ENCODE measurements at places on chromosomes 2 and 18.

DNA sequence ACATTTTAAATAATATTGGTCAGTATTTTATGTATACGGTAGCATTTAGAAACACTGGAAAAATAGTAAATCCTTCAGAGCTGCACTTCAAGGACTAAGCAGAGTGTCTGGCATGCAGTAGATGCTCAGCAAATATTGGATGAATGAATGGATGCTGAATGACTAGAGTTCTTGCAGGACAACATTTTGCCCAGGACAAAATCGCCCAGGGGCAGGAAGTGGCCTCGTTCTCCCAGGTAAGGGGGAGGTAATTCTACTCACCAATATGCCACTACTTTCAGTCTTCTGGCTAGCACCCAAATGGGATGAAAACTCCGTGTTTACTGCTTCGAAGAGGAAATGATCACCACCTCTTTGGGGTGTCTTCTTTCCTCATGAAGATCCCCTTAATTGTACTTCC is 4.0 kb upstream of the DGUOK start:
- DNase-seq: no peak

DNA sequence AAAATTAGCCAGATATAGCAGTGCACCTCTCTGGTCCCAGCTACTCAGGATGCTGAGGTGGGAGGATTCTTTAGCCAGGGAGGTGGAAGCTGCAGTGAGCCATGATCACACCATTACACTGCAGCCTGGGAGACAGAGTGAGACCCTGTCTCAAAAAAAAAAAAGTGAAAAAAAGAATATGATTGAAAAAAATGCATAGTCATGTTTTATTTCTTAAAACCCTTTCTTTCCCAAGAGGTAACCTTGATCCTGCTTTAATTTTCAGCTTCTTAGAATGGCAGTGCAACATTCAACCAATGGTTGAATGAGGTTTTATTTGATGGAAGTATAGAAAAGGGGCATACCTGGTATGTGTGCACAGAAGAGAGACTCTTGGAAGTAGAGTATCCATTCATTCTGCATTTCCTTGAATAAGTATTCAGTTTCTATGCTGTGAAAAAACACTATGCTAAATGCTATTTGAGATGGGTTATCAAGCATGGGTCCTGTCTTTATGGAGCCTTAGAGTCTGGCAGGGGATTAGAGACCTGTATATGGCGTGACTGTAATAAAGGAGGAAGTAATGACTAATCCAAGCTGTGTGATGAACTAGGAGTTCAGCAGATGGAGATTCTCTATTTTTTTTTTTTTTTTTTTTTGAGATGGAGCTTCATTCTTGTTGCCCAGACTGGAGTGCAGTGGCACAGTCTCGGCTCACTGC is 146.3 kb downstream of the WDSUB1 start:
- no peak for DNase-seq

DNA sequence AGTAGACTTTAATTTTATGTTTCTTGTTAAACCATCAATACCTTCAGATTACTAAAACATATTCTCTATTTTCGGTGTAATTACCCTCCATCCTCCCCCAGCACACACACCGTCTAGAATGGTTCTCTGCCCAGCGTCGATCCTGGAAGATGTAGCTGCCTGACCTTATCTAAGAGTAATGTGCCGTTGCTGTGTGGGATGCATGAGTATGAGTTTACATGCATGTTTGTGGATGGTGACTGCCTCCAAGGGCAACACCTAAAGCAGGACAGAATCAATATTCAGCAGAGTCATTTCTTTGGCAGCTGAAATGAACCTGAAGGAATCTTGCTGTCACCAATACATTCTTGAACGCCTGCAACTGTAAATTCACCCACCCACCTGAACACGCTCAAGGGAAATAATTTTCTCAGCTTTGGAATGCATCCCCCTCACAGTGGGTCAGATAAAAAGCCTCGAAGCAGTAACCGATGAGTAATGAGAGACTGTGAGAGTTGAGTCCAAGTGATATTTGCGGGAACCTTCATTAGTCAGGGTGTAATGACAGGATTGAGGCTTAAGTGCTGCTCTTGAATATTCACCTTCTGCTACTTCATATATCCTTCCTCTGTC is 155.8 kb upstream of the RND3 start:
- peak; percentile 52 for DNase-seq

- no peak for DNase-seq
Measured at GRCh38 chr18:48702346-48703027, 163.7 kb downstream of the CTIF start.

- no peak for DNase-seq
Measured at GRCh38 chr18:49276680-49277079, 183.8 kb downstream of the DYM start.

GRCh38 chr2:179454443-179455171 is 190.0 kb upstream of the SESTD1 start:
- no peak for DNase-seq

DNA sequence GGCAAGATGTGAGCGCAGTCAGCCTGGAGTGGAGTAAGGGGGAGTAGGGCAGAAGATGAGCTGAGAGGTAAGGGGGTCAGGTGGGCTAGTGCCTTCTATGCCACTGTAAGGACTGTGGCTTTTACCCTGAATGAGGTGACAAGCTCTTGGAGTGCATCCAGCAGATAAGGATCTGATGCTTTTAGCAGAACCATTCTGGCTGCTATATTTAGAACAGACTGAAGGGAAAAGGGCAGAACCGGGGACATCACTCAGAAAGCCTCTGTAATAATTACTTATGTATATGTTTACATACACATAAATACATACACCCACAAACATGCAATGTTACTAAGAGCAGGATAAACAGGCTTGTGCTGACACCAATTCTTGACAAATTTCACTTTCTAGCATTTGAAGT is 124.8 kb downstream of the DTNB start:
- DNase-seq: no peak

DNA sequence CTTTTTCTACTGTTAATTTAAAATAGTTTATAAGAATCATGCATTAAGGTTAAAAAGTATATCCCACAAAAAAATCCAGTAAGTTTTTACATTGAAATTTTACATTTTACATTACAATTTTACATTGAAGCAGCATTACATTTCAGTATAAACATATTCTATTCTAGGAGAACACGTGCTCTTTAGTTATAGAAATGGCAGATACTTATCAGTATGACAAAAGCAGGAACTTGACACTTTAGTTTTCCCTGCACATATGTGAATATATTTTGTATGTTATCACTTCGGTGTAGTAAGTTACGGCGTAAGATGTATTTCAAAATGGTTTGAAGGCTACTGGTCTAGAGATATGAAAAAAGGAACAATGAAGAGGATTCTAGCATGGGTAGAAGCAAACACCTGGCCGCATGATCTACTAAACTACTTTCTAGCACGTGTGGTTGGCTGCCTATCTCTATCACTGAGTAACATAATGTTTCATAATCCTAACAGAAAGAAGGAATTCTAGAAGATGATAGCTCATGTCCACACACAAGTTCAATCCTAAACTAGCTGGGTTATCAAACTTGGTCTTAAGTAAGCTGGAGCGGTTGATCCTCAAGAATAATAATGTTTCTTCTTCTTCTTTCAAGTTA is 5.4 kb downstream of the IMMT start:
- no peak for DNase-seq

DNA sequence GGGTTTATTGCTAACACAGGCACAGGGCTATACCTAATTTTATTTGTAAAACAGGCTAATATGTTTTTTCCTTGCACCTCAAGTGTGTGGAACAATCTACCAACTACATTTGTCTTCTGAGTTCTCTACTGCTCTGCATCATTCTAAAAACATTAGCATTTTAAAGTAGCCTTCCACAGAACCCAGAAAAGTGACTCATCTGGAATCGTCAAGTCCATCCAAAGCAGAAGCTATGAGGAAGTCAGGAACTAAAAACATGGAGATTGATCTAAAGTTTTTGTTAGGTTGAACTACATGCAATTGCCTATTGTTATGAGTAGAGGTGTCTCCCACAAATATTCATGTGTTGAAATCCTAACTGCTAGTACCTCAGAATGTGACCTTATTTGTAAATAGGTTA is 70.9 kb downstream of the SUCLG1 start:
- DNase-seq: no peak

DNA sequence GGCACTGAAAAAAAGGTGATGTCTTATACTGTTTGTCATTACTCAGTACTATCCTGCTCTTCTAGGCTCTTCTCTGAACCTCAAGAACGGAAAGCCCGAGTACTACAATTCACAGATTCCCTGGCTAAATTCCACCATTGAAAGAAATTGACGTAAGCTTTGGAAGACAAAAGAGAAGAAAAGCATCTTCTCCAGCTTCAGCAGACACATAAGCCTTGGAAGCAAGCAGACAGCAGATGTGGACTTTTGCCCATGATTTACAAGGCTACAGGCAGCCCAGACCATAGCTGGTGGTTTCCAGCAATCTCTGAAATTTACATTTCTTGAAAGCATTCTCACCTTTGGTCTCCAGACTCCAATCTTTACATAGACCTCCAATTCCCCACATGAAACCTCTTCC is 289.0 kb downstream of the C1D start:
- DNase-seq: no peak

- DNase-seq: no peak
Measured at GRCh38 chr18:23424616-23425015, 28.5 kb upstream of the RIOK3 start.

DNA sequence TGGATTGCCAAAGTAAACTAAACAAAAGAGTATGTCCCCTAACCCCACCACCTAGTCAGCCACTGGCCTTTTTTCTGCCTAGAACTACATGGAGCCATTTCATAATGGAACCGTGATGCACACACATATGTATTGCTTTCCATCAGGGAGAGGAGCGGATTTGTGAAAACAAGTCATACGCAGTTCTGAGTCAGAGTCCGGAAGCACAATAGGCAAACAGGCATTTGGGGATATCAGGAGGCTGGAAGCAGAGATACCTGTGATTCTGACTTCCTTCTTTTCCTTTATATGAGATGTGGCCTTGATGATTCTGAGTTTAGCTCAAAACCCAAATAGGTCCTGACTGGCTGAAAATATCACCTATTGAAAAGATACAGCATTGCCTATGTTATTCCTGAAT is 93.5 kb downstream of the TMEM163 start:
- DNase-seq: no peak

All from NCI-H524 (cell line).